ENCODE measurements at places on chromosomes 13 and 19. TPM values are rescaled to one million over a fixed set of nuclear protein-coding genes. Genes with fewer than 3 reads are reported as not detected.

Gene RNF17
- not detected for total RNA-seq

Gene YJEFN3
- total RNA-seq = 13.4 TPM

Gene ZNF30
- total RNA-seq = 4.8 TPM

Gene ANKLE1
- total RNA-seq = 19.0 TPM

Gene POU2F2
- total RNA-seq = 123 TPM

Gene KLF5
- 2.2 TPM for total RNA-seq

Gene RRAS
- 3.8 TPM for total RNA-seq

Gene KRTDAP
- not detected for total RNA-seq

Gene INSL3
- 9.4 TPM for total RNA-seq

Gene LIM2
- total RNA-seq = 0.65 TPM

Gene ZNF541
- total RNA-seq = 0.13 TPM

Gene MISP3
- total RNA-seq = 0.43 TPM

- no peak for DNase-seq
Measured at GRCh38 chr13:31242916-31243315, 43.1 kb downstream of the B3GLCT start.

GRCh38 chr13:50244713-50245574 lies 229.7 kb downstream of the KCNRG start:
- peak; percentile 29 for DNase-seq

DNA sequence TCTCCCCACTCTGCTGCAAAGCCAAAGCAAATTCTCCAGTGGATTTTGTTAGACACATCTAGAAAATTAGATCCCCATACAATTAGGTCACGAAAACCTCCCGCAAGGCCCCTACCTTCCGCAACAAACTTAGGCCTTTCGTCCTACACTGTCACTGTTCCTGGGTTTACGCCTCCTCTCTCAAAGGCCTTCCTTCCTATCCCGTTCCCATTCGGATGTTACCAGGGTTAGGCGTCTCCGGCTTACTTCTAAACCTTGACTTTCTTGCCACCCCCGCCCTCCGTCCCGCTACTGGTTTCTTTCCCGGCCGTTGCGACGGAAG lies 754 bp downstream of the RNF6 start:
- no peak for DNase-seq

- DNase-seq = peak; percentile 67
Measured at GRCh38 chr19:56367829-56368711, 25.3 kb downstream of the ZNF582 start.

- no peak for DNase-seq
Measured at GRCh38 chr13:50979187-50979586, 69.6 kb downstream of the RNASEH2B start.

DNA sequence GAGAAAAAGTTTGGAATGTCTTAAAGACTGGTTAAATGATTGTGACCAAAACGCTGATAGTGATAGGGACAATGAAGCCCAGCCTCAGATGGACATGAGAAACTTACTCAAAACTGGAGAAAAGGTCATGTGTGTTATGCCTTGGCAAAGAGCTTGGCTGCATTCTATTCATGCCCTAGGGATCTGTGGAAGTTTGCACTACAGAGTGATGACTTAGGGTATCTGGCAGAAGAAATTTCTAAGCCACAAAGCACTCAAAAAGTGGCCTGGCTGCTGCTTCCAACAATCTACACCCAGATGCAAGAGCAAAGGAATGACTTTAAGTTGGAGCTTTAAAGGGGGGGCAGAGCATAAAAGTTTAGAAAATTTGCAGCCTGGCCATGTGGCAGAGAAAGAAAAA lies 521.3 kb downstream of the UQCRFS1 start:
- no peak for DNase-seq

- no peak for DNase-seq
Measured at GRCh38 chr13:70612881-70613280, 504.6 kb upstream of the KLHL1 start.

- DNase-seq = no peak
Measured at GRCh38 chr13:80454245-80454644, 113.3 kb upstream of the SPRY2 start.

- DNase-seq = no peak
Measured at GRCh38 chr13:44796597-44797490, 192.4 kb downstream of the NUFIP1 start.

- DNase-seq = no peak
Measured at GRCh38 chr19:34482380-34483250, 1.1 kb downstream of the WTIP start.

DNA sequence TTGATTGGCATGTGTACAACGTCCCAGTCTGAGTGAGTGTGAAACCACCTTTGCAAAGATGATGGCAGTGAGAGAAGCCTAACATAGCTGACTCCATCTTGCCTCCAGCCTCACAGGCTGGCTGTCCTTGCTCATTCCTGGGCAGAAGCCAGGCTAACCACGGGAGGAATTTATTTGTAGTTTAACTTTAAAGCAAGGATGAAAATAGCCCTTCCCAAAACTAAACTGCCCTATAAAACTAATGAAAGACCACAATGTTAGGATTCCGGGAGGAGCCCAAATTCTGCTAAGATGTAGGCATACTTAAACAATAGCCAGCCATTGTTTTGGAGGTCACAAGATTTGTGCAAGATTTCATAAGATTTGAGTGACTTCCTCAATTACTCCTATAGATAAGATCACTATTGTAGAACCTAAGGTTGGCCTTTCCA lies 96.6 kb upstream of the LSM14A start:
- no peak for DNase-seq

GRCh38 chr19:4385291-4386040 lies 14.9 kb downstream of the SH3GL1 start:
- no peak for DNase-seq

GRCh38 chr19:39516270-39516669 lies 1.3 kb downstream of the SELENOV start:
- DNase-seq = no peak

DNA sequence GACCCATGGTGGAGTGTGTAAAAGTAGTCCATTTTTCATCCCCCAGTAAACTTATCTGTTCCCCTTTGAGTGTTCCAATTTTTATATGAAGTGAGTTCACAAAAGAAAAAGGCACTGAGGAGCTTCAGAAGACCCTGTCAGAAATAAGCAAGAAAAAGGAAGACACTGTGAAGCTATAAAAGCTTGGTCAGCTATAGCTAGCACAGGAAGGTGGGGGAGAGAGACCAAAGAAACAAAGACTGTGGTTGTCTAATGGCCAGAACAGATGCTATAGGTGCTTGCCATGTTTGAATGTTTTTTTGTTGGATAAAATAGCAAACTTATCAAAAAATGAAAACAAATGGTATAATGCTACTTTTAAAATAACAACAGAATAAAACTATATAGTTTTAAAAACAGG lies 46.5 kb downstream of the RCBTB2 start:
- DNase-seq = no peak

DNA sequence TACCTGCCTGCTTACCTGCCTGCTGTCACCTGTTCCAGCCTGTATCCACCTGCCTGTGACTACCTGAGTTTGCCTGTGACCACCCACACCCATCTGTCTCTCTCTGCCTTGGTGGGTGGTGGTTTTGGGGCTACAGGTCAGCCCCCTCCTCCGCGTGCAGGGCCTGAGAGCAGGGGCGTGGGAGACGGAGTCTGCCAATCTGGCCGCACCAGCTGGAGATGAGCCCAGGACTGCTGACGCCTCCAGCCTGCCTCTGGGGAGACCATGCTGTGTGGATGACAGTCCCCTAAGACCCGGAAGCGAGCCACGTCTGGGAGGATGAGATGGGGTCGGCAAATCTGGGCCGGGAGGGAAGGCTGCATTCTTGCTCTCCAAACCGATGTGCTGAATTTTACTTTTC lies 15.9 kb upstream of the KCTD15 start:
- DNase-seq = no peak

GRCh38 chr13:40116008-40116407 lies 460.5 kb downstream of the COG6 start:
- peak; percentile 21 for DNase-seq

DNA sequence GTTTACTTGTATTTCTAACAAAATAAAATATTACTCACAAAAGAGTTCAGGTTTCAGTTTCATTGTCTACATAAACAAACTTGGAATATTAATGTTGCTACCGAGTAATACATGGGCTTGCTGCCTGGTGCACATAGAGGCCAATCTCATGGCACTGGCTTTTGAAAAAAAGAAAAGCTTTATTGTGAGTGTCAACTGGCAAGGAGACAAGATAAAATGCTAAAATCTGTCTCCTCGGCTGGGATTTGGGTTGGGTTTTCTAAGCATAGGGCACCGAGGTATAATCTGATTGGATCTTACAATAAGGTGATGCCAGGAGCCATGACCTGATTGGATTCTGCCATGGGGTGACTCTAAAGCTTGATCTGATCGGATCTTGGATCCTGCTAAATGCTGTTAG lies 1519.9 kb upstream of the MIR17HG start:
- no peak for DNase-seq

- DNase-seq = no peak
Measured at GRCh38 chr19:17915940-17916593, 16.7 kb upstream of the CCDC124 start.
